Femur (tissue), 1 donor: ENCODE measurements at places on chromosomes 7 and 10.
A peak's percentile ranks its signal among the peaks of the same experiment; 100 is the strongest.

DNA sequence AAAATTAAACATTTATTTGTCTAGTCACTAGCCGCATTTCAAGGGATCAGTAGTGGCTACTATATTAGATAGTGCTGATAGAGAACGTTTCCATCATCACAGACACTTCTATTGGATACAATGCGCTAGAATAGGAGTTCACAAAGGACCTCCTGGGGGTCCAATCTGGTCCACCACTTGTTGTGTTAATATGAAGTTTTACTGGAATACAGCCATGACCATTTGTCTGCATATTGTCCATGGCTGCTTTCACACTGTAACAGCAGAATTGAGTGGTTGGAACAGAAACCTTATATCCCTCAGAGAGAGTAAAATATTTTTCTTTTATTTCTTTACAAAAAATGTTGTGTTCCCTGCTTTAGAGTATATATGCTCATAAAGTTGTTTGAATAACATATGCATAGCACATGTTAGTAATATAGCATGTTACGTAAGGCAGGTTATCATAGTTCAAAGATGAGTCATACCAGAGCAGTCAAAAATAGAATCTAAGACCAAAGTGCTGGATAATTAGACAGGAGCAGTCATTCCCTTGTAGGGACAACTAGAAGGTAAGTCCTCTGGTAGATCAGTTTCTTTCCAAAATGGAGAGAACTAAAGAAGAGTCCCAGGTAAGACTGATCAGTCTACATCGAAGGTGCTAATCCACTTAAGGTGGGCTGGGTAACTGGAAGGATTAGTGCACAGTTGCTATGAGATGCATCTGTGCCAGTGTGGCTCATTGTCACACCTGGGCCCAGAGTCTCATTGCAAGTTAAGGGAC, 14.9 kb downstream of the BZW2 start:
- DNase-seq = no peak

DNA sequence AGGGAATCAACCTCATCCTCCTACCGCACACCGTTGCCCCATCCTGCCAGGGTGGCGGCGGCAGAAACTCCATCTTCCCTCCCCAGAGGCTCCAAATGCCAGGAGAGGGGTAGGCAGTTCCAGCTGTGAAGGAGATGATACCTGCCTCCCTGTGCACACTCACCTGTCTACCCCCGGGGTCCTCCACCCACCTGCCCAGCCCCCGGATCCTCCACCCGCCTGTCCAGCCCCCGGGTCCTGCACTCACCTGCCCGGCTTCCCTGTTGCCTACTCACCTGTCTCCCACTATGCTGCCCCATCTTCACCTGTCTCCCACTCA, 13.4 kb upstream of the DNAAF5 start:
- DNase-seq = no peak

DNA sequence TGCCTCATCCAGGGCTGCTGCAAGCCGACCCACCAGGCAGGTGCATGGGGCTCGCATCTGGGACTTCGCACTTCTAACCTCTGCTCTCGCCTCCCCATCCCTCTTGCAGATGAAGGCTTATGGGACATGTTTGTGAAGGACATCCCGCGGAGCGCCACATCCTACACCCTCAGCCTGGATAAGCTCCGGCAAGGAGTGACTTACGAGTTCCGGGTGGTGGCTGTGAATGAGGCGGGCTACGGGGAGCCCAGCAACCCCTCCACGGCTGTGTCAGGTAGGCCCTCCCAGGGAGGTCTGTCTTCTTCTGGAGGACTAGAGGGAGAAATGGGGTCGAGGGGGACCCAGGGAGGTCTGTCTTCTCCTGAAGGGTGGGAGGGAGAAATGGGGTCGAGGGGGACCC, 448.9 kb upstream of the FOXK1 start:
- no peak for DNase-seq

DNA sequence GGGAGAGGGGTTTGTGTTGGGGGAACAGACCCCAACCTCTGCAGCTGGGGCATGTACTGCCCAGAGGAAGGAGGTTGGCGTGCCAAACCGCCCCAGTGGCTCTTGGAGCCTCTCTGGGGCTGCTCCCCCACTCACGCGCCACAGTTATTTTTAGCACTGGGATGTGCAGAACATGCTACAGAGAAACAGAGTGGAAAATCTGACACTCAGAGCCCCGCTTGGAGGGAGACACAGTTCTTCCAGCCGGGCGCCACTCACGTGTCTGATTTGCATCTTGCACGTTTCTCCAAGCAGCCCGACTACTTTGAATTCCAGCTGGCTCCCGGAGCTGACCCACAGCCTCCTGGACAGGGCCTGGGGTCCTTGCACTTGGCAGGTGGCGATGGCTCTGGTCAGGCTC, 182.0 kb downstream of the RPS24 start:
- DNase-seq = peak; percentile 95

DNA sequence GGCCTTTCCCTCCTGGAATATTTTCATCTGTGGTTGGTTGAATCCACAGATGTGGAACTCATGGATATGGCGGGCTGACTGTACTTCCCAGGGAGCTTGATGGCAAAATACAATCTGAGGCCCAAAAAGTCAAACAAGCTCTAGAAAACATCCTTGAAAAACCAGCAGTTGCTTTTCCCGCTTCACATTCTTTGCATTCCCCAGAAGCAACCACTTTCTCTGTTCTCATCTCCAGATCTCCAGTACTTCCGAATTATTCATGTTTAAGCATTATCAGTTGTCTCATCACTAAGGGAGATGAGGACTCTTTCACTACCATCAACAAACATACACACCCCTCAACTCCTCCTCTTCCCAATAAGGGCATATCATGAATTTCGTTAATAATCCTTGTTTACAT, 55.3 kb downstream of the KIF5B start:
- DNase-seq = no peak

DNA sequence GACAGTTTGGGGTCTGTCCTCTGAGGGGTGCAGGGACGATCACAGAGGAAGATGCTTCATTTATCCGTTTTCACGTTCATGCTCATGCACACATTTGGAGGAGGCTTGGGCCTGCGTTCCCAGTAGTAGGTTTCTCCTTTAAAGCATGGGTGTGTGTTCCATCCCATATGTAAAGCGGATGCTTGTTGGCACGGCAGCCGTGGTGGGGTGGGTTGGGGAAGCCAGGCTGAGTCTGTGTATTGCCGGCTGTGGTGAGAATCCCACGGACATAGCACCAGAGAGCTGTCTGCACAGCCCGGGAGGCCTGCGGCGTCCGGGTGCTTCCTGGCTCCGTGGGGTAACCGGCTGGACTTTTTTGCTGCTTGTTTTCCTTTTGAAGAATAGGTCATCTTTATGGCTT, 440 bp downstream of the JAKMIP3 start:
- DNase-seq = no peak

DNA sequence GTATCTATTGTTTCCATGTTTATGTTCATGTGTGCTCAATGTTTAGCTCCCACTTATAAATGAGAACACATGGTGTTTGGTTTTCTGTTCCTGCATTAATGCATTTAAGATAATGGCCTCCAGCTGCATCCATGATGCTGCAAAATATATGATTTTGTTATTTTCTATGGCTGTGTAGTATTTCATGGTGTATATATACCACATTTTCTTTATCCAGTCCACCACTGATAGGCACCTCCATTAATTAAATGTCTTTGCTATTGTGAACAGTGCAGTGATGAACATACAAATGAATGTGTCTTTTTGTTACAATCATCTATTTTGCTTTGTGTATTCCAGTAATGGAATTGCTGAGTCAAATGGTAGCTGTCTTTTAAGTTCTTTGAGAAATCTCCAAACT, 329.4 kb upstream of the MAGI2 start:
- no peak for DNase-seq

GRCh38 chr10:11573497-11573896, 38.0 kb downstream of the USP6NL start:
- DNase-seq = no peak

DNA sequence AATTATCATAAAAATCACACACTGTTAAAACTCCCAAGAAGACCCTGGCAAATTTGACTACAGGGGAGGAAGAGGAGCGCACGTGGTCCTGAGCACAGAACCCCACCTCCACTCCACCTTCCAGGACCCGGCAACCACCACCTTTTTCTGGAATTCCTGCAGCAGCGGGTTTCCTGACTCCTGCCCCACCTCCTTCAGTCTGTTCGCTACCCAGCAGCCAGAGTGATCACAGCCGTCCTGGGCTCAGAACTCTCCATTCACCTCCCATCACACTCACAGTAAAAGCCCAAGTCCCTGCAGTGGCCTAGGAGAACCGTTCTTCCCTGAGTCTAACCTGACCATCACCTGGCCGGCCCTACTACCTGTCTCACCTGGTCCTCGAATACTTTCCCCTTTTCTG, 107.4 kb upstream of the FAM204A start:
- DNase-seq = no peak

DNA sequence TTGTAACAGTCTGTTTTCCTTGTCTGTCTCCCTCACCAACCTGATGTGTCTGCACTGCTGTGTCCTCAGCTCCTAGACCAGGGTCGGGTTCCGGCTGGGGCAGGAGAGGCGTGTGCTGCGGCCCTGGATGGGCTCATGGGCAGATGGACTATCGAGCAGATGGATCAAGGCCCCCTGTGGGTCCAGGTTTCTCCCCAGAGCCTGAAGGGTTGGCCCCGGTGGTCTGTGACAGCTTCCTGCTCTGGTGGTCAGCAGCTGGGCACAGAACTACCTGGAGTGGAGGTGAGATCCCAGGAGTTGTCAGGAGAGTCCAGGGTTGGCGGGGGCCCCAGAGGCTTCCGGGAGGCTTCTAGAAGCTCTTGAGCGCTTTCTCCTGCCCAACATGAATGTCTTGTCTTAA, 75.1 kb downstream of the GRK5 start:
- DNase-seq = no peak
